ENCODE measurements at places on chromosomes 11 and 22. TPM values are rescaled to one million over a fixed set of nuclear protein-coding genes. Genes with fewer than 3 reads are reported as not detected.

Gene OR51I1
- not detected for total RNA-seq

Gene MUC5AC
- not detected for total RNA-seq

Gene RPLP2
- total RNA-seq: 134 TPM

Gene GAB4
- total RNA-seq: not detected

Gene SYCE3
- not detected for total RNA-seq

Gene RIMBP3B
- total RNA-seq: 0.24 TPM

Gene OR52N4
- total RNA-seq: not detected

Gene FOLR1
- total RNA-seq: 0.24 TPM

Gene IGF2
- total RNA-seq: 1.9 TPM

Gene CARD10
- 17.4 TPM for total RNA-seq

Gene SHANK2
- 0.97 TPM for total RNA-seq

Gene SEPTIN3
- 5.1 TPM for total RNA-seq

Gene GAS2
- total RNA-seq: 2.3 TPM

Gene TYMP
- total RNA-seq: 73.7 TPM

Gene ACRV1
- total RNA-seq: not detected

Gene C2CD3
- total RNA-seq: 10.2 TPM

Gene ASCL2
- not detected for total RNA-seq
